ENCODE measurements at places on chromosomes 11 and 22. TPM values are rescaled to one million over a fixed set of nuclear protein-coding genes. Genes with fewer than 3 reads are reported as not detected.

GRCh38 chr11:13927481-13927880, 35.0 kb upstream of the SPON1 start:
- no peak for DNase-seq

DNA sequence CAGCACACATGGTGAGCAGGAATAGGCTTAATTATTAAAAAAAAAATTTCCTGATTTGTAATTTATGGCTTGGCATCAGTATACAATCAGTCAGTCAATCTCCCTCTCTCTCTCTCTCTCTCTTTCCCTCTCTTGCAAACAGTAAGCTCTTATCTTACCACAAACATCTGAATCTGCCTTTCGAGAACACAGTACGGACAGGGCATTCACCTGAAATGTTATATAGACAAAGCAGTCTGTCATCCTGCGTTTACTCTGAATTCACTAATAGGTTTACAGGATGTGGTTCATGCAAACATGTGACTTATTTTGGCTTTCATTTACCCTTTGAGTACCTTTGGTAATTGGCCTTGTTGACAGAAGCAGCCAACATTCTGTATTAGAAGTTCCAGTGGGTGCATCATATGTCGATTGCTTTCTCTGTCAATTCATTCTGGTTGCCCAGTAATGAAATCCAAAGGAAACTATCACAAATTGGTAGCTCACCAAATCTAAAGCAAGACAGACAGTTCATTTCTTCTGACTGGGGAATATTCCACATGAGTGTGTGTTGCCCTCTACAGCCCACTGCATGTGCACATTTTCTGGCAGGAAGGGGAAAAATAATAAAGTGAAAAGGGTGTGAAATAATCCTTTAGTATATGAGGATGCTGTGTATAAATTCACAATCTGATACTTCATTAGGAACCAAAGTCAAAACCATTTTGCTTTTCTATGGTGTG, 1058.2 kb downstream of the LRRC4C start:
- no peak for DNase-seq

DNA sequence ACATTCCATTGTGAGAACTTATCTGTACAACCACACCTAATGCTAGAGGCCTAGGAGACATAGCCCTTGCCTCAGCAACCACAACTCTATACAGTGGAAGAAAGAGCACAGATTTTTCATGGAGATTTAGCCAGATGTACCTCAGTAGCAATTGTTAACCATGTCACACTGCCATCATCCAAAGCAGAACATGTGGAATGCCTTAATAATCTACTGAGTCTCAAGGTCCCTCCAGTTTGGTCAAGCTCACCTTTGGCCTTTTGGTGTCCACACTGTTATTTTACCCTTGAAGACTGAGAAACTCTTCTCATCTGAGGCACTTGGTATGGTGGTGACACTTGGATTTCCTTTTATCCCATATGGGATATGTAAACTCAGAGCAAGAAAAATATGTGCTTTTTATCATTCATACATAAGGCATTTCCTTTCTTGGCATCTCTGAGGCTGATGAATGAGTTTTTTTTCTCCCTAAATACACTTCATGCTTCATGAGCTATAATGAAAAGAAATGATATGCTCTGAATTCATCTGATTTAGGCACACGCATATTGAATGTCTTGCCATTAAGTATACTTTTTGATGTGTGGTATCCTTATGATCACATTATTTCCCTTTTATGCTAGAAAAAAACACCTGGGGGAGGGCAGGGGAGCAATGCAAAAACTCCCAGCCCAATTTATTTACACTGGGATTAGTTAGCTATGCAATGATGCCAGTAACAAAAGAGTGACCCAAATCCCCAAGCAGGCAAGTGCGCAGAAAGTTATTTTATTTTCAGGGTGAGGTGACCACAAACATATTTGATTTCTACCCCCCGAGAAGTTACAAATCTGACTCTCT, 63.3 kb upstream of the ME3 start:
- no peak for DNase-seq

DNA sequence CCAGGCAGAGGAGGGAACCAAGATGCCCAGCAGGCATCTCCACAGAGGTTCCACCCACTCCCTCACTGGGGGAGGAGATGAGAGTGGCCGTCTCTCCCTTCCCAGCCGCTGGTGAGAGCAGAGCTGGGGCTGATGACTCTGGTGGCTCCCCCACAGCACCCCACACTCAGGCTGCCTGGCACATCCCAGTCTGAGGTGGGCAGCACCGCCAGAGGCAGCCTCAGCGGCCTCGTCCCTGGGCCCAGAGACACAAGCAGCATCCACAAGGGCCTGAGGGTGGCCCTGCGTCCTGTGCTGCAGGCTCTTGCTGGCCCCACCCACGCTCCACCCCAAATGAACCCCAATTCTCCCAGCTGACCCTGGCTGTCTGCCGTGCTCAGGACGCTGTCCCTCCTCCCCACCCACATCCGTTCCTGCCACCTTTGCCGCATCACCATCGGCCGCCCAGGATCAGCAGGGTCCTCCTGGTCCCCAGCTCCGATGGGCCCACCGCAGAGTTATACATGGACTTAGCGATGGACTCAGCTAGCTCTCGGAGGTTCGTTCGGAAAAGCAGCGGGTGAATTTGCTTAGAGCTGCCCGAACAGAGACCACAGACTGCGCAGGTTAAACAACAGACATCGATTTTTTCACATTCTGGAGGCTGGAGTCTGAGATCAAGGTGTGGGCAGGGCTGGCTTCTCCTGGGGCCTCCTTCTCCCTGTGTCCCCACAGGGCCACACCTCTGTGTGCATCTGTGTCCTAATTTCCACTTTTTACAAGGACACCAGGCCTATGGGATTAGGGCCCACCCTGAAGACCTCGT, 20.2 kb upstream of the CTSD start:
- no peak for DNase-seq

DNA sequence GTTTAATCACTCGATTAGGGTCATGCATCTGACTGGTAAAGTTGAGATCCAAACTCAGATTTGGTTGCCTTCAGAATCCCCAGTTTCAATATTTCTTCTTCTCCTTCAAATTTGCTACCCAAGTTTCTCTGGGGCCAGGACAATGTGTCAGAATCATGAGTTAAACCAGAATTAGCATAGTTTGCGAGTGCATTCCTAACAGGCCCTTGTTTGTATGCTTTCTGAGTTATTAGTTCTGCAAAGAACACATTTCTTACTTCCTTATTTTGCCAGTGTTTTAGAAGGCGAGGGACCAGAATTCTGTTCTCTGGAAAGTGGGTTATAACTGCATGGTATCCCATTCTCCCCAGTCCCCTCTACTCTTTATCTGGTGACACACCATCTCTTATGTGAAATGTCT, 112.0 kb downstream of the ARL14EP start:
- DNase-seq = no peak

- no peak for DNase-seq
These were observed 217.7 kb downstream of the MN1 start for GRCh38 chr22:27583856-27584255.

DNA sequence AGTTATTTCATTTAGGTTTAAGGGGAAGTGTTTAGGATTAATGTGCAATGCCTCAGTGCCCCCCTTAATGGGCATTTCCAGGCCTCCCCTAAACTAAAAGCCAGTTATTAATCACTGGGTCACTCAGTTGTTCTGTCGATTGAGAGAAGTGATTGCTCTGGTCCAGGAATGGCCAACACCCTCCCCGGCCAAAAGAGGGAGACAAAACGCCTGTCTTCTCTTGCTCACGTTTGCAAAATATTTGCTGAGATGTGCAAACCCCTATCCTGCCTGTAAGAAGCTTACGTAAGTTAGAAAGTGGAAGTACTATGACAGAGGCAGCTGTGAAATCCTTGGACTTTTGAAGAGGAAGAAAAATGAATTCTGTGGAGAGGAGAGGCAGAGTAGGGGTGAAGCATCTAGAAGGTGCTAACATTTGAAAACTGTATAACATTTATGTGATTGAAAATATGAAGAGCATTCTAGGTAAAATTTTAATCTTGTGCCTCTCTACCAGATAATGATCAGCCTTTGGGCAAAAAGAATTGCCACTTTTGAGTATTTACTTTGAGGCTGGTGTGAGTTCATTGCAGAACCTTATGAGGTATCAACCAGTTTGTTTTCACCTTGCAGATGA, 37.7 kb downstream of the NTM start:
- DNase-seq = no peak

DNA sequence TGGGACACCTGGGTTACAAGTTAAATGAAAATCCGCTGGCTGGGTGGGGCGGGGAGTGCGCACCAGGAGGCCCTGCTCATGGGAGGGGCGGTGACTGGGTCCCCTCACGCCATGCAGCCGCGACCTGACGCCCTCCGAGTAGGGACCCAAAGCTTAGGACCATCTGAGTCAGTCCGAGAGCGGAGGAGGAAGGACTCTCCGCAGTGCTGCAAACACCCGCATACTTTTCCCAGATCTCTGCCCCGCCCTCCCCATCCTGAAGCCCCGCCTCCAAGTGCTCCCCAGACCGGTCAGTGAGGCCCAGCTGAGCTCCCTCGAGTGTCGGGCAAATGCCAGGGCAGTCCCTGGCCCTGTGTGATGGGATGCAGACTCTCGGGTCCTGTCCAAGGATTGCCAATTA, 6.6 kb upstream of the FLI1 start:
- no peak for DNase-seq

DNA sequence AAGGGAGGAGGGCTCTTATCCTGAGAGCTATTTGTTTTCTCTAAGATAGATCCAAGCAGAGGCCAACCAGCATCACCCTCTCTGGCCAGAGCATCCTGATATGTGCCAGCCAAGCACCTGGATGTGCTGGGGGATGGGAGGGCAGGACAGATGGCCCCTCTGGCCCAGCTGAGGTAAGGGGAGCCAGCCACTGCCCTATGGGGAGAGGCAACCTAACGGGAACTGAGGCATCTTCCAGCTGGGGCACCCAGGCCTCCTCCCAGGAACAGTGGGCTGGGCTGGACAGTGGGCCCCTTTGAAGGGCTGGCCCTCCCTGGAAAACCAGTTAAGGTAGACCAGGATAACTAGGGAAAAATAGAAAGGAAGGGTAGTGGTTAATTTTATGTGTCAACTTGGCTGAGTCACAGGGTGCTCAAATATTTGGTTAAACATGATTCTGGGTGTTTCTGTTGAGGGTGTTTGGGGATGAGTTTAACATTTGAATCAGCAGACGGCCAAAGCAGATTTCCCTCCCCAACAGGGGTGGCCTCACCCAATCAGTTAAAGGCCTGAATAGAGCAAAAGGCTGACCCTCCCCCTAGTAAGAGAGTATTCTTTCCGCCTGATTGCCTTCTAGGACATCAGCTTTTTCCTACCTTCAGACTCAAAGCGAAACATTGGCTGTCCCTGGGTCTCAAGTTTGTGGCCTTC, 595.1 kb downstream of the BUD13 start:
- no peak for DNase-seq

- no peak for DNase-seq
These were observed 80.3 kb downstream of the TNRC6B start for GRCh38 chr22:40258017-40258416.

GRCh38 chr11:61126256-61126655, 24.0 kb downstream of the CD5 start:
- DNase-seq = peak; percentile 81

DNA sequence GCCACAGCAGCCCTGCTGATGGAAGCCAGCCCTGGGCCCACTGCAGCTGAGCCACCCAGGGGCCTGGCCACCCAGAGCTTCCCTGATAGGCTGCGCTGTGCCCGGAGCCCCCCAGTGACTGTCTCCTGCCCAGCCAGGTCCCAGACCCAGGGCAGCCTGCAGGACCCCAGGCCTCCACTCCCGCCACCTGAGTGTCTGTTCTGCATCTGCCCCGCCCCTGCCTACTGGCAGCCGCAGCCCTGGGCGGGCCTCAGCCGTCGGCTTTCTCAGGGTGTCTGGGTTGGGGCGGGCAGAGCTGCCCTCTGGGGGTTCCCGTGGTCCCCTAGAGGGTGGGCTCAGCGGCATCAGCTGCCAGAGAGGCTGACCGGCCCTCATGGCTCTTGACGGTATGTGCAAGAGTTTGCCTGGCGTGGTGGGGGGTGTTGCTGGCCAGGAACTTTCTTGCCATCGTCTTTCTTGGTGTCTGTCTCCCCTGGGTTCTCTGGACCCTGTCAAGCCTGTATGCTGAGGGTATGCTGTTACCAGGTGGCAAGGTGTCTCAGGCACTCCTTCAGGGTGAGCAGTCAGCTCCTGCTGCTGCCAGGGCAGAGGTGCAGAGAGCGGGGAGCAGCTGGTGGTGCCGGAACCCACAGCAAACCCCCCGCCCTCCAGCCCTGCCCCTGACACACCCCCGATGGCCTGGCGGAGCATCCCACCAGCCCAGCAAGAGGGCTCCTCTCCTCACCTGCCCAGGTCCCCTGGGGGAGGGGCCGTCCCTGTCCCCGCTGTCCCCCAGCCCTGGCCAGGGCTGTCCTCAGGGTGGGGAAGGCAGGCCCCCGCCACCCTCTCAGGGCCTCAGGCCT, 12.2 kb upstream of the PIM3 start:
- no peak for DNase-seq

DNA sequence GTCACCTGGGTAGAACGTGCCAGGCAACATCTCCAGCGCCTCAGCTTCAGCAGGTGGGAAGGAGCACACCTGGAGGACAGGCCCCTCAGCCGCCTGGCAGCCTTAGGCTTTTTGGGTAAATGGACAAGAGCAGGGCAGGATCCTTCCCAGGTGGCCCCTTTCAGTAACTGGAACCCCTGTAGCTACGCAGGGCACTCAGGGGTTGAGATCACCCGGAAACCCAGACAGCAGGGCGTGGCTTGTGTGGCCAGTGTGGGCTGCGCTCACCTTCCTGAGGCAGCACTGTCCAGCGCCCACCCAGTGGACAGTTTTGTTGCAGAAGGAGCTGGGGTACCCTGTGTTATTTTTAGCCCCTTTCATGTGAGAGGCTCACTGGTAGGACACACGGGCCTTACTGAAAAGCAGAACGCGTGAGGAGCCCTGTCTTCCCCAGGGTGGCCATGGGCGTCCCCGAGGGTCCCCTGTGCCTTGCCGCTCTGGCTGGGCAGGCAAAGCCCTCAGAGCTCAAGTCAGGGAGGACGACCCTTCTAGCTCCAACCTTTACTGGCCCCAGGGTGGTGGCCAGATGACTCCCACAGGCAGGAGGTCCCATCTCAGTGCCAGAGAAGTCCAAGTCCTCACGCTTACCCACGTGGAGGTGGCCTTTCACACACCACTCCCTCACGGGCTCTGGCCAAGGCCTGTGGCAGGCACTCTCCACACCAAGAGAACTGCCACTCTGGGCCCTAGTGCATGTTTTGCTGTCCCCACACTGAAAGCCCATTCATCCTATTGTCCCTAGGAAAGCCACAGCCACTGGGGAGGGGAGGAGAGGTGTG, 75.8 kb downstream of the CTTN start:
- no peak for DNase-seq

DNA sequence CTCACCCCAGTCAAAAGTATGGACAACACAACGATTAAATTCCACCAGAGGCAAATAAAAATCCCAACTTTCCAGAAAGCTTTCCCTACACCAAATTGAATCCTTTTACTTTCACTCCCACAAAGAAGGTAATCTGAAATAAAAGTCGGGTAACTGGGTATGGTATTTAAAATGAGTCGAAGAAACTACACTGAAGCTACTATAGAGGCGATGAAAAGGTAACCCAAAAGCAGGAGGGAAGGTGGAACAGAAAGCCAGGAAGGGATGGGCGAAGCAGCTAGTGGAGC, 1.1 kb downstream of the PICALM start:
- no peak for DNase-seq

- DNase-seq = no peak
These were observed 13.1 kb downstream of the CLMP start for GRCh38 chr11:123181767-123182500.

USH1C gene
- 1.2 TPM for total RNA-seq

TSPAN32 gene
- 0.77 TPM for total RNA-seq

SHANK2 gene
- total RNA-seq = not detected

DERL3 gene
- total RNA-seq = 2.3 TPM

RTN4RL2 gene
- 0.53 TPM for total RNA-seq

CREB3L1 gene
- 1.7 TPM for total RNA-seq

CCDC87 gene
- total RNA-seq = 0.60 TPM

THY1 gene
- total RNA-seq = 24.3 TPM

SLC22A12 gene
- not detected for total RNA-seq

CD3E gene
- total RNA-seq = 2.5 TPM

Measured in ovary (tissue), 10 donors.